ENCODE measurements at places on chromosomes 11 and 22.

GRCh38 chr11:107102692-107103477 is 84.6 kb upstream of the GUCY1A2 start:
- no peak for DNase-seq

GRCh38 chr11:112279901-112280267 is 19.2 kb upstream of the PLET1 start:
- peak; percentile 84 for DNase-seq

- no peak for DNase-seq
Observed at GRCh38 chr11:124120891-124121290, 5.6 kb downstream of the VWA5A start.

GRCh38 chr11:27025957-27026733 is 14.5 kb upstream of the BBOX1 start:
- DNase-seq = no peak

DNA sequence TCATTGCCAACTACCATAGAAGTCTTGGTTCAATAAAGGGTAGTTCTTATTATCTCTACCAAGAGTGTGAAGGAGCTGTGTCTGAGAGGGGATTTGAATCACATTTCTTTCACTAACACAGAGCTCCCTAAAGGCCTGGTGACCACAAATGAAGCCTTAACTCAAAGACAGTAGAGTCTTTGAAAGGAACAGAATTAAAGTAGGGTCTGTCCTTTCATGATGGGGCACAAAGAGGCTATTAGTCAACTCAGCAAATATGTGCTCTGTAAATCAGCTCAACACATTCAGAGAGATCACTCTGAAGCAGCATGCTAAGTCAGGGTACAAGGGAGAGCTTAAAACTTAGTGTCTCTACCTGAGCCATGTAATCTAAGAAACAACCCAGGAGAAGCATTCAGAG is 212.4 kb upstream of the SYN3 start:
- DNase-seq = no peak

- DNase-seq = peak; percentile 35
Observed at GRCh38 chr22:17085277-17086181, 729 bp downstream of the IL17RA start.

- no peak for DNase-seq
Observed at GRCh38 chr11:122732342-122733315, 77.1 kb downstream of the UBASH3B start.

DNA sequence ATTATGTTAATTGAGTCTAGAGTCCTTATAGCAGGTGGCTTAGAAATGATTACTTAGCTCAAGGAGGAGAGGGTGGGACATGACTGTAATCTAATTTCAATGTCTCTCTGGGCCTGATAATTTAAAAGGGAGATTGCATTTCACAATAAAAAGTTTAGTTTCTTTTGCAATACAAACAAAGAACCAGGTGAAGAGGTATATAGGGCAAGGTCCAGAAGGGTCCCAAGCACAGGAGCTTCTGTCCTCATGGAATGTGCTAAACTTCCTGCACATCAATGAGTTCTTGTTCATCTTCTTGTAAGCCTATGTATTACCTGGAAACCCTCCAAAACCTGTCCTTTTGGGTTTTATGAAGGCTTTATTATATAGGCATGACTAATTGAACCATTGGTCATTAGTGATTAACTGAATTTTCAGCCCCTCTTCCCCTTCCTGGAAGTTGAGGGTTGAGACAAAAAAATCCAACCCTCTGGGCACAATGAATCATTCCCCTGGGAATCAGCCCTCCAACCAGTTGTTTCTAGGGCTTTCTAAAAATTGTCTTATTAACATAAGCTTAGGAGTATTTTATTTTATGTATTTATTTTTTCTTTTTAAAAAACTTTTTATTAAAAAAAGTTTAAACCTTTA is 37.6 kb downstream of the MS4A2 start:
- DNase-seq = no peak

DNA sequence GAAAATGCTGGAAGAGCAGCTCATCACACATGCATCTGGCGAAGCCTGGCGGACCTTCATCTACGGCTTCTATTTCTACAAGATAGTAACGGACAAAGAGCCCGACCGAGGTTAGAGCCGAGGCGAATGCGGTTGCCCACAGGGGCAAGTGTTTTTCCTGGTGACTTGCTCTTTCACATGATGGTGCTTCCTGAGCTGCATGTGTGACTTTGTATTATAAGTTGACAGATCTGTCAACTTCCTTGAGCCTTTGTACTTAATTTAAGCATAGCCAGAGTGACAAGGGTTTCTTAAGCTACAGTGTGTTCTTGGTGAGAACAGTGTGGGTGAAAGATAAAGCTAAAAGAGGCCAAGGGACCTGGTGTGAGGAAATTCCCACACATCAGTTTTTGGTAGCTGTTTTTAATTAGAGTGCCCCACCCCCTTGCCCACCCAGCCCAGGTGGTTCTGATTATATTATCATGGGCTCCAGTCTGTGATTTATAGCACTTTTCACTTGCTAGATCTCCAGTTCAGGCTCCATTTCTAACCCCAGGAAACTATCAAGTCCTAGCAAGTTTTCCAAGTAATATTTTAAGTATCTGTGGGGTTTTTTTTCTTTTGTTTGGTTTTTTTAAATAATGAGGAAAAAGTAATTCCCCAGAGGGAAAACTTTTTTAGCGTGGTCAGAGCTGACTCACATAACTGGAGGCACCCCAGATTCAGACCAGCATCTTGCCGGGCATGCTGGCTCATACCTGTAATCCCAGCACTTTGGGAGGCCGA is 68.0 kb upstream of the YWHAH start:
- DNase-seq = no peak
